PC-3 (cell line): ENCODE measurements at places on chromosomes 4 and X. TPM values are rescaled to one million over a fixed set of nuclear protein-coding genes. Genes with fewer than 3 reads are reported as not detected.

DNA sequence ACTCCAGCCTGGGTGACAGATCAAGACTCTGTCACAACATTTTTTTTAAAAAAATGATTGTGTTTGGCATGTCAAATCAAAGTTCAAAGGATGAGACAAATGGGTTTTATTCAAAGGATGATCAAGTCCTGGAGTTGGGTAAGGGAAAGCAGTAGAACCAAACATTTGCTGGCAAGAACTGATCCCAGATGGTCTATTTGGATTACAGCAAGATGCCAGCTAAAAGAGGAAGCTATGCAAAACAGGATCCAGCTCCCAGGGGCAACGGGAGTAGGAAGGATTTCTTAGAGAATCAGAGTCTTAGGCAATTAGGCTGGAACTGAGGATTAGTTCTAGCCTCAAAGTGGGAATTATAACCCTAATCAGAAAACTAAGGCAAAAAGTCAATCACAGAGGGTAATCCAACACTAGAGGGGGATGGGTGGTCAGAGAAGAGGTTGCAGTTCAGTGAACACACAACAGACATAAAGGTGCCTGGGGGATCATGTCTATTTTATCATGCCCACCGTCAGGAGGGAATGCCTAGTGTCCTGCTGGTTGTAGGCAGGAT is 133.0 kb upstream of the PLS3 start:
- no peak for DNase-seq

GRCh38 chrX:97895751-97896150 is 1012.0 kb downstream of the RPA4 start:
- peak; percentile 37 for DNase-seq

DNA sequence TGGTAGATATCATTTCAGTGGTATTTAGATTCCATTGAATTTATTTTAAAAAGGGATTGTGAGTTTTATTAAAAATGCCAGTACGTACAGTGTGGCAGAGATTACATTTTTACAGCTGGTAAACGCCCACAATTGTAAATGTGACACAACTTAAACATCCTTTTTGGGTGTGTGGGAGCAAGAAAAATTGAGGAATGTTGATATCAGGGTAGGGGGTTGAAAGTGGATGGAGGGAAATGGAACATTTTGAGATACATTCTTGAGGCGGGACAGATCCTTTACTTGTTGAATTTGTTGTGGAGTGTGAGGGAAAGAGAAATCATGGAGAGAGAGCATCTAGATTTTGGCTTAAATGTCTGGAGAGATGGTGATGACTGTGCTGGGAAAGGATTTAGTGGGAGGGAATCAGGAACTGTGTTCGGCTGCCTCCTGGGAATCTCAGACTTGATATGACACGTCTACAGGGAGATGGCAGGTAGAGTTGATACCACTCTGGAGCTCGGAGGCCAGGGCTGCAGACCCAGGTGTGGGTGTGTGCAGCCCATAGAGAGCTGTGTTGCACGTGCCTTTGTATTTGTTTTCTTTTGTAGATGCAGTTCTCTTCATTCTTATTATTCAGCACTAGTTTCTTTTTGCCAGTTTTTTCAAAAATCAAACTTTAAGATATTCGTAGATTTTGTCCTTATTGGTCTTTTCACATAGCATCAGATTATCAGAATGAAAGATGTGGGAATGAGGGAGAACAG is 10.8 kb downstream of the TMEM131L start:
- no peak for DNase-seq

Gene GPM6B
- 0.51 and 0.98 TPM in 2 replicates for total RNA-seq

GRCh38 chrX:10072786-10073568 is 83.8 kb upstream of the CLCN4 start:
- no peak for DNase-seq

DNA sequence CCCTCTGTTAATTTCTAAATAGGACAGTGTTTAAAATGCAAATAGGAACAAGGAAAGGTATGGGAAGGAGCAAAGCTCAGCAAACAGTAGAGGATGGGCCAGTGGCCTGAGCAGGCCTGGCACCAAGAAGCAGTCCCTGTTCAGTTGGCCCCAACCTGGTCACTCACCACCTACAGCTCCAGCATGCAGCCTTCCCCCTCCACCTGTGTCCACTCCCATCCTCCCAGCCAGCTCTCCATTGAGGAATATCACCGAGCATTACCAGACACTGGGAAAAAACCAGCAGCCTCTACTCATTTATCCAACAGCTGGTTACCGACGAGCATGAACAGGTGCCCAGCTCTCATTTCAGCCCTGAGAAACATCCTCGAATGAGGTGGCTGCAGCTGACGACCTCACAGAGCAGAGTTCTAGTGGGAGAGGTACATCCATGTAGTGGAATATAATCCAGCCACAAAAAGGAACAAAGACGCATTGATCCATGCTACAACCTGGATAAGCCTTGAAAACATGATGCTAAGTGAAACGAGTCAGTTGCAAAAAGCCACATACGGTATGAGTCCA is 25.6 kb downstream of the CD99L2 start:
- DNase-seq, result no peak

Gene SSX4
- total RNA-seq, result not detected in 2 replicates

Gene TMSB15C
- 3.5 and 4.6 TPM in 2 replicates for total RNA-seq

Gene HSPA4L
- 8.7 and 9.2 TPM in 2 replicates for total RNA-seq

- no peak for DNase-seq
Observed at GRCh38 chr4:100805538-100805937, 287.7 kb upstream of the EMCN start.

DNA sequence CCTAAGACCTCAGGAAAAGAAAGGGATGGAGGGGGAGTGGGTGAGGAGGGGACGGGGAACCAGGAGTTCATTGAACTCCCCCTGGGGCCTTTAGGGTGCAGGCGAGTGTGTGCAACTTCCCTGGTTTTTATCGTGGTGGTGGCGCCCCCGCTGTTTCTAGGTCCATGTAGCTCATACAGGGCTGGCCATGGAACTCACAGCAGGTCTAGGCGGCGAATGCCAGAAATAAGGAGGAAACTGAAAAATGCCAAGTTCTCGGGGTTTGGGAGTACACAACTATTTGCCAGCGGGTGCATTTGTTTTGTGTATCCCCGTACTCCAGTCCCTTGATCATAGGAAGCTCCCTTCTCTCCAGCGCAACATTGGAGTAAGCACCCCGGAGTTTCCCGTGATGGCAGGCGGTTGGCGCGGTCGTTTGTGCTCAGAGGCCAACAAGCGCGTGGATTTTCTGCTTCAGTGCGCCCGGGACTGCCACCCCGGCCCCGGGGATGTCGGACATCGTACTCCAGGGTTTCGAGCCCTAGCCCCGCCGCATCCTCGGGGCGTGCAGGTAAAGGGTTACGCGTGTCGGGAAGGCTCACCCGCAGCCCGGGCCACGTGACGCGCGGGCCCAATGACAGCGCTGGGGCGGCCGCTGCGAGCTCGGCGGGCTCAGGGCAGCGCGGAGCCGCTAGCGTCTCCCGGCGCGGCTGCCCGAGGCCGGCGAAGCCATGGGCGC is 208.9 kb downstream of the NWD2 start:
- peak; percentile 62 for DNase-seq

DNA sequence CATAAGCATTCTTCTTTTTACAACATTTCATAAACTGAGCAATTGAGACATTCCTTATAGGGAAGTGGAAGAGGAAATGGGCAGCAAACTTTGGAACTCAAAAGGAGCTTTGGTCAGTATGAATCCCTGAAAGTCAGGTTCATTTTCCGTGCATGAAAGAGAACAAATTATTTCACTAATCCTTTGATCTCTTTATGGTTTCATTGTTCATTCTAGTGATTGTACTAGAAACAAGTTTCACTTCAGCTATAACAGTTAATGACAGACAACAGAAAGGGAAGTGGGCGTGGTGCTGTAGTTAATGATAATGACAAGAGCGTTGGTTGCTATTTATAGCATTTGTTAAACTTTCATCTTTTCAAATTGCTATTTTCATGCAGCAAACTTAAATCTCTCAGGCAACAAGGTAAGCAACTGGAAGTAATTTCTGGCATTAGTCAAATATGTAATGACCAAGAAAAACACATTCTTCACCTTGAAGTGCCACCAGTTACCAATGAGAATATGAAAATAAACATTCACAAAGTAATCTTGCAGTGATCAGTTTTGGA is 98.4 kb downstream of the AREG start:
- DNase-seq, result no peak

GRCh38 chrX:25754399-25754798 is 383.7 kb upstream of the MAGEB18 start:
- no peak for DNase-seq

DNA sequence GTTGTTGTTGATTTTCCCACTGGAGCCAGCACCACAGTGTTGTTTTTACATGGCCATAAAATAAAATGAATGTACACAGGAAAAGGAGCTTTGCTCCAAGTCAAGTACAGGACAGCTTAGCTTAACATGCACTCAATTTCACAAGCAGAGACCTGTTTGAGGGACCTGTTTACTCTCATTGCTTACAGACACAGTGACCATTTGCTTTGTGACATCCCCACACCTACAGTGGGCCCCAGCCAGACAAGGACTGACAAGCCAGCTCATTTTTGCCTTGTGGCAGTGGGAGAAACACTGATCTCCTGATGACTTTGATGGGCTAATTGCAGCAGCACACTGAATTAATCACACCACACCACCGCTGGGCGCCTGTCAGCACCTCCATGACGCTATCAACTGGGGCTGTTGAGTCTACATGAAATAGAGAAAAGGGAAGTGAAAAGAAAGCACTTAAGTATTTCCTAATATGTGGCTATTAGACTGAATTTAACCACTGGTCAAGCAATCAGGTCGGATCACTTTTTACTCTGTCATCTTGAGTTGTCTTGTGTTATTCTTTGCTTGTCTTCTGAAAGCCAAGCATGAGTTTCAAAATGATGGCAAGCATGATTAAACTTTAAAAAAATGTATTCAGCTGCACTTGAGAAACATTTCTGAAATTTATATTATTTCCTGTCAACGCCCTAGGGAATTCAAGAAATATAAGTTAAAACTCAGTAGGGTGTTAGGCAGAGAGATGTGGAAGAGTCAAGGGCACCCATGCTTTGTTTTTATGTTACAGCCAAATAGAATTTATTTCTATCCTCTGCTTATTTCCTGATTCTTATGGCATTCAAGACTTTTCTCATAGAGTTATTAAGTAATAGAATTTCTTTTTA is 557.7 kb downstream of the RAB28 start:
- no peak for DNase-seq

- DNase-seq, result no peak
Observed at GRCh38 chr4:8351931-8352367, 82.4 kb downstream of the HTRA3 start.

GRCh38 chrX:107602694-107603239 is 25.5 kb upstream of the PRPS1 start:
- no peak for DNase-seq

Gene CDS1
- 10.4 and 11.2 TPM in 2 replicates for total RNA-seq

Gene GPR82
- not detected in 2 replicates for total RNA-seq

DNA sequence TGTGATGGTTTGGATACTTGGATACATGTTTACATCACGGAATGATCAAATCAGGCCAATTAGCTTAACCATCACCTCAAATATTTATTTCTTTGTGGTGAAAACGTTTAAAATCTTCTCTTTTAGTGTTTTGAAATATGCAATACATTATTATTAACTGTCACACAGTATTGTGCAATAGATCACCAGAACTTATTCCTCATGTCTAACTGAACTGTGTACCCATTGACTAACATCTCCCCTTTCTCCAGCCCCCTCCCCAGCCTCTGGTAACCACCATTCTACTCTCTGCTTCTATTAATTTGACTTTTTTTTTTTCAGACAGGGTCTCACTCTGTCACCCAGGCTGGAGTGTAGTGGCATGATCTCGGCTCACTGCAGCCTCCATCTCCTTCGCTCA is 471.9 kb downstream of the BCOR start:
- no peak for DNase-seq
